ENCODE measurements at places on chromosomes 16 and 17. TPM values are rescaled to one million over a fixed set of nuclear protein-coding genes. Genes with fewer than 3 reads are reported as not detected.

GRCh38 chr17:49341356-49341755, 20.7 kb downstream of the ZNF652 start:
- DNase-seq: no peak

DNA sequence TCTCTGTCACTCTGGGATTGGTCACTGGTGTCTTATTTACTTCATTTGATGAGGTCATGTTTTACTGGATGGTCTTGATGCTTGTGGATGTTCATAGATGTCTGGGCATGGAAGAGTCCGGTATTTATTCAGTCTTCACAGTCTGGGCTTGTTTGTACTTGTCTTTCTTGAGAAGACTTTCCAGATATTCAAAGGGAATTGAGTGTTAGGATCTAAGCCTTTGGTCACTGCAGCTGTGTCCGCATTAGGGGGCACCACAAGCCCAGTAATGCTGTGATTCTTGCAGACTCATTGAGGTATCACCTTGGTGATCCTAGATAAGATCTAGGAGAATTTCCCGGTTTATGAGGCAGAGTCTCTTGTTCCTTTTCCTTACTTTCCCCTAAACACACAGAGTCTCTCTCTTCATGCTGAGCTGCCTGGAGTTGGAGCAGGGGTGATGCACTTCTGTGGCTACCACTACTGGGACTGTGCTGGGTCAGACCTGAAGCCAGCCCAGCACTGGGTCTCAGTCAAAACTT, 214.7 kb downstream of the SPECC1 start:
- DNase-seq: no peak

DNA sequence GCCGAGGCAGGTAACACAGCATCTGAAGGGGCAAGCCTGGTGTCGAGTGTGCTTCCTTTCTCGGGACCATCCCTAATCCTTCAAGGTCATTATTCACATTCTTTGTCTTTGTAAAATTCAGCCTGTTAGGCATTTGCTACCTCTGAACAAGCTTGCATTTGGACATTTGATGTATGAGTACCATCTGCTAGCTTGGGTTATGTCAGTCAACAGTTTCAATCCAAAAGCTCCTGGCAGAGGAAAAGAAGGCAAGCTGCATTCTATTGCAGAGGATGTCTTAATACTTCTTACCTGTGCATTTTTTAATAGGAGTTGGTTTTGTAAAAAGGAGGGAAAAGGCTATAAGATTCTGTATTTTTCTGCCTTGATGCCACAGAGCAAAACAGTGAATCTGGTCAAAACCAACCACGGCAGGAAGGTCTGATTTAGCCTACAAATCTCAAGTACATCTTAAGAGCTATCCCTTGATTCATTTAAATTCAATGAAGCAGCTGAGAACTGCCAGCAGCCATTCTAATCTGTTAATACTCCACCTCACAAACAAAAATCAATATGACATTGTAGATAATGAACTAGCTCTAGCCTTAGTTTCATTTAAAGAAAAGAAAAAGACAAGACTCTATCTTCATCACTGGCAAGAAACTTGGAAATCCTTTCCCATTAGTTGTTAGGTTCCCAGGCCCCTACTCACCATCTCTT, 39.0 kb downstream of the TEX2 start:
- no peak for DNase-seq

GRCh38 chr17:63764716-63765115, 8.7 kb downstream of the CCDC47 start:
- no peak for DNase-seq

- no peak for DNase-seq
Measured at GRCh38 chr16:53948734-53949430, 244.9 kb downstream of the FTO start.

DNA sequence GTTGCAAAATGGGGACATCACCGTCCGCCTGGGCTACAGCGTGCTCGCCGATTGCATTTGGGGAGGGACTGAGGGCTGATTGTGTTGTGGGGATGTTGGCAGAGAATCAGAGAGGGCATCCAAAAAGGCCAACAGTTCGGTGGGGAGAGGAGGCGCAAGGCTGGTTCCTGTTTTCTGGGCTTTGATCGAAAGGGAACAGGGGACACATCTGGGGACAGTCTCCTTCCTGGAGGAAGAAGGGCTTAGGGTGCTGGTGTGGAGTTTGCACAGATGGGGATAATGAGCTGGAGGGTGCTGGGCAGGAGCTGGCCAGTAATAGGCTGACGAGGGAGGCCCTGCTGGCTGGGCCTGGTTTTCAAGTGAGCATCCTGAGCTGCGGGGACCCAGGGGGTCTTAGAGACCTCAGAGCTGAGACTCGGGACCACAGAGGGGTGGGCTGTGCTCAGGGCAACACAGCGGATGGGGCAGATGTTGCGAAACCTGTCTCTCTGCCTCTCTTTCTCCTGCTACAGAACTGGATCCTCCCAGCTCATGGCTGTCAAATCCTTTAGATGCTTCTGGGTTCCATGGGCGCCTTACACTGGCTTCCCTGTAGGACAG, 288.7 kb downstream of the SEC14L1 start:
- no peak for DNase-seq

GRCh38 chr17:181245-182049, at the start of gene DOC2B:
TSS of gene DOC2B (minus strand) at chr17:181650. CDS start at chr17:181479, 171 bp downstream.
- no peak for DNase-seq

- no peak for DNase-seq
Measured at GRCh38 chr17:499951-500461, 147.4 kb upstream of the RPH3AL start.

Gene RPAIN
- 40.7 TPM for total RNA-seq

Gene ITGB4
- 11.1 TPM for total RNA-seq

Gene ELMO3
- 0.37 TPM for total RNA-seq

Gene ACE
- total RNA-seq: 4.0 TPM

Gene SOX9
- total RNA-seq: 20.6 TPM

Gene NIP7
- total RNA-seq: 6.6 TPM
